Right atrium auricular region (tissue), 2 donors: ENCODE measurements at places on chromosomes 11 and 22. TPM values are rescaled to one million over a fixed set of nuclear protein-coding genes. Genes with fewer than 3 reads are reported as not detected.
A peak's percentile ranks its signal among the peaks of the same experiment; 100 is the strongest.

DNA sequence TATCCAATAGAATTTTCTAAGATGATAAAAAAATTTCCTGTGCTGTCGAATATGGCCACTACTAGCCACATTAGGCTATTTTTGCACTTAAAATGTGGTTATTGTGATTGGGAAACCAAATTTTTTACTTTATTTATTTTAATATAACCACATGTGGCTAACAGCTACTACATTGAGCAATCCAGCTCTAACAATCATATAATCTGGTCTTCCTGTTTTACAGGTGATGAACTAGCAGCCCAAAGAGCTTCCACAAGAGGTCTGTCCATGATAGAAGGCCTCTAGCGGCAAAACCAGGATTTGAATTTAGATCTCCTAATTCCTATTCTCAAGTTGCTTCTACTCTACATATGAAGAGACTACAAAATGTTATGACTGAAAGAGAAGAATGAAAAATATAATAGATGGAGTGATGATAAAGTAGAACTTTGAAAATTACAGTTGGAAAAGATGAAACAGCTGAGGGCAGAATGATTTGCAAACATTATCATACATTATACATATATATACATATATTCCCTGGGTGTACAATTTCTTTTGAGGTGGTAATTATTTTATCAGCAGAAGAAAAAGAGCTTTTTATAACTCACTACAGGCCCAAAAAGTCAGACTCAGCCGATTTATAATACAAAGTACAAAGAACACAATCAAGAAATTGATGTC lies 363.5 kb upstream of the PITPNB start:
- DNase-seq: no peak

C1QTNF5 gene
- 41.4 TPM for total RNA-seq

TRIM48 gene
- total RNA-seq: not detected

MOGAT2 gene
- not detected for total RNA-seq

DNA sequence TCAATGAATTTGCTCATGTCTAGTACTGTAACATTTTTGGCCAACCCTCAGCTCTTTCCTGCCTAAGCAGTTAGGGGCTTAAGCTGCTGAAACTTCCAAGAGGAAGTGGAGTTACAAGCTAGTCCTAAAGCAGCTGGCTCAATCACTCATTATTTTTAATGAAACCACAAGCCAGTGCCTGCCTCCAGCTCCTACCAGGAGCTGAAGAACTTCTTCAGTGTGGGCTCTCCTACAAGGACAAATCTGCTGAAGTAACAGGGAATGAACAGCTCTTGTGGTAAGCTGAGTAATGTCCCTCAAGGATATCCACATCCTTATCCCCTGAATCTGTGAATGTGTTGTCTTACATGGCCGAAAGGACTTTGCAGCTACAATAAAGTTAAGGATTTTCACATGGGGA lies 112.5 kb downstream of the BBOX1 start:
- no peak for DNase-seq

KLHL35 gene
- total RNA-seq: 0.20 TPM

DNA sequence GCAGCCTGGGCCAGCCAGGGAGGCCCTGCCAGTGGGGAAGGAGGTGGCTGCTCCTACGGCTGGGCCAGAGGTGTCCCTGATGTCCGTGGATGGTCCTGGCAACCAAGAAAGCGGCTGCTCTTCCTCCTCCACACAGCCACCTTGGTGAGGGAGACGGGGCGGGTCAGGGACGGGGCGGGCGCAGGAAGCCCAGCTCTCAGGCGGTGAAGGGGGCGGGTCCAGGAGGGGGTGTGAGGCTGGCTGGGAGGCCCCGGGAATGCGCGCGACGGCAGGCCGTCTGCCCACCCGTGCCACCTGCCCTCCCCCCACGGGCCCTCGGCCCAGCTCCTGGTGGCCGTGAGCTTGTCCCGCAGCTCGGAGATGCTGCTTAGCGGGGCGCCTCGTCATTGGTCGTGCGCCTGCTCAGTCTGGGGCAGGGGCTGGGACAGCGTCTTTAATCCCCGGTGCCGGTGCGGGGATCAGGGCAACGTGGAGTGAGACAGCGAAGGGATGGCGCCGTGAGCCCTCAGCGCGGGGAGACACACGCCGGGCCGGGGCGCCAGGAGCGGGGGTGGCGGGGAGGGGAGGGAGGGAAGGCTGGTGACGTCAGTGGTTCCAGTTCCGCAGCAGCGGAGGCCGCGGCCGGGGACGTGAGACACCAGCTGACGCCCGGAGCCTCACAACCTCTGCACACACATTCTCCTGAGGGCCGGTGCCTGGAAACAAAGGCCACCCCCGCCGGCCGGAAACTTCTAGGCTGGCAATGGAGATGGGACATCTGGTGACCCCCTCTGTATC lies 6.7 kb upstream of the BRSK2 start:
- DNase-seq: peak; percentile 92

RAB1B gene
- total RNA-seq: 115 TPM

DNA sequence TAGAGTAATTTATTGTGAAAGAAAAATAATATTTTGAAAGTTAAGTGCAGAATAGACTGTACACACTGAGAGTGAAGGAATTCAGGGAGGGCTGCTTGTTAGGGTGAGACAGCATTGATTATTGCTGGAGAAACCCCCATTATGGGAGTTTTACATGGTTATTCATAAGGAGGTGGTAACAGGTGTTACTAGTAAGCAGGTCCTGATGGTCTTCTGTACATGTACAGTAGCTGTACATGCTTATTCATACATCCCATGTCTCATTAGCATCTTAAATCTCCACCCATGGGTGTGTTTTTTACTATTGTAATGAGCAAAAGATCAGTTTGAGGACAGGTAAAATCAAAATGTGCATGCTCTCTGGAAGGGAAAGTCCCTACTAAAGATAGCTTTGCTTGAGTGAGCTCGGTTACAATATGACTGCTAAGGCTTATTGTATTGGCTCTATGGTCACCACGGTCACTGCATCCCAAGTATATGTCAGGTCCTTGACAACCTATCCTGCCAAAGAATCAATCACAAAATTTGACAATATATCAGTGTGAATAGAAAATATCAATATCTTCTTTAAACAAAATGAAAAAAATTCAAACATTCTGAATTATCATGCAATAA lies 6.2 kb downstream of the KDM4F start:
- no peak for DNase-seq

DNA sequence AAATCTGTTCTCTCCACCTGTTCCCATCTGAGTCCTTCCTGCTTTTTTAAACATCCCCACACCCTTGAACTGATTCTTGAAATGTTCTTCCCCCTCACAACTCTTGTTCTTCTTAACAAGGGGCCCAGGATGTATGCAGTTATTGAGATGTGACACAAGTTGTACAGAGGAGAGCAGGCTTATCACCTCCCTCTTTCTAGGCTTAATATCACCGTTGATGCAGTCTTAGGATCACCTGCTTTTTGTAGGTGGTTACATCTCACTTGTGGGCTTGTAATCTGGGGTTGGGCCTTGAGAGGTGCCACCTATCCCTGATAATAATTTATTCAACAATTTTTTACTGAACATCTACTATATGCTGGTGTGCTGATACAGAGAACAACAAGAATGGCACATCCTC lies 6.2 kb downstream of the CRYBB3 start:
- no peak for DNase-seq

DNA sequence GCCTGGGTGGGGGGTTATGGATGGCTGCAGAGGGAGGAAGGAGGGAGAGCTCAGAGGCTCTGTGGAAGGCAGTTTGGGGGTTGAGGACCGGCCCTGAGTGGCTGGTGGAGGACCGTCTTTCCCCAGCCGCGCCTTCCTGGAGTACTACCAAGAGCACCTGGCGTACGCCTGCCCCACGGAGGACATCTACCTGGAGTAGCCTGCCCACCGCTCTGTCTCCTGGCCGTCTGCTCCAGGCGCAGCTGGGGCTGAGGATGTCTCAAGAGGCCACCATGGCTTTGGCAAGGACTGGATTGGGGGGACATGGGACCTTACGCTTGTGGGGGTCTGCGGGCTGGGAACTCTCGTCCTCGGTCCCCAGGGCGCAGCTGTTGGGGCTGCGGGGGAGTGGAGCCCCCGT lies 10.0 kb downstream of the MAPK8IP2 start:
- no peak for DNase-seq

IL18 gene
- 17.0 TPM for total RNA-seq
